IgD-negative memory B cell (primary cell): ENCODE measurements at places on chromosomes 6 and 20. TPM values are rescaled to one million over a fixed set of nuclear protein-coding genes. Genes with fewer than 3 reads are reported as not detected.

ZC2HC1B gene
- polyA plus RNA-seq: not detected

LY6G6C gene
- polyA plus RNA-seq: not detected

SLC17A3 gene
- not detected for polyA plus RNA-seq

TRIM15 gene
- polyA plus RNA-seq: not detected

HLA-DQA1 gene
- 377 TPM for polyA plus RNA-seq

SAMD3 gene
- 7.1 TPM for polyA plus RNA-seq

EPPIN gene
- not detected for polyA plus RNA-seq

ZSWIM3 gene
- 3.0 TPM for polyA plus RNA-seq

TPBG gene
- not detected for polyA plus RNA-seq

RAET1E gene
- not detected for polyA plus RNA-seq
